ENCODE measurements at places on chromosomes 1 and 21.

- no peak for DNase-seq
Measured at GRCh38 chr1:225945564-225945963, 4.5 kb upstream of the LEFTY2 start.

DNA sequence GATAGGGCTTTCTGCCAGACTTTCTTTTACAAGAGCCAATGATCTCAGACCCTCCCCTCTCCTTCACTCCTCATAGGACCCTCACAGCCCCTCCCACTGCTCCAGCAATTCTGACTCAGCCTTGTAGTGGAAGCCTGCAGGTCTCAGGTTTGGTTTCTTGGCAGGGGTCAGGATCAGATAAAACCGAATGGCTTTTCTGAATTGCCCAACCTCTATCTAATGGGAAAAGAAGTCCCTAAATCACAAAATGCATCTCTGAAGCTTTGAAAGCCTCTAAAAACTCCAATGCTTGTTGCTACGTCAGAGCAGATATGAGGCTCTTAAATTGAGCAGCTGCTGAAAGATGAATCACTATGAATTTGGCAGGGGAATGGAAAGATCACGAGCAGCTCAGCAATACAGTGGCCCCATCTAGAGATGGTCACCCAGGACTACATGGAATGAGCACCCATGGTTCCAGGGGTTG lies 74.5 kb downstream of the NID1 start:
- no peak for DNase-seq

- DNase-seq, result no peak
Measured at GRCh38 chr1:84876353-84876752, 16.7 kb downstream of the LPAR3 start.

DNA sequence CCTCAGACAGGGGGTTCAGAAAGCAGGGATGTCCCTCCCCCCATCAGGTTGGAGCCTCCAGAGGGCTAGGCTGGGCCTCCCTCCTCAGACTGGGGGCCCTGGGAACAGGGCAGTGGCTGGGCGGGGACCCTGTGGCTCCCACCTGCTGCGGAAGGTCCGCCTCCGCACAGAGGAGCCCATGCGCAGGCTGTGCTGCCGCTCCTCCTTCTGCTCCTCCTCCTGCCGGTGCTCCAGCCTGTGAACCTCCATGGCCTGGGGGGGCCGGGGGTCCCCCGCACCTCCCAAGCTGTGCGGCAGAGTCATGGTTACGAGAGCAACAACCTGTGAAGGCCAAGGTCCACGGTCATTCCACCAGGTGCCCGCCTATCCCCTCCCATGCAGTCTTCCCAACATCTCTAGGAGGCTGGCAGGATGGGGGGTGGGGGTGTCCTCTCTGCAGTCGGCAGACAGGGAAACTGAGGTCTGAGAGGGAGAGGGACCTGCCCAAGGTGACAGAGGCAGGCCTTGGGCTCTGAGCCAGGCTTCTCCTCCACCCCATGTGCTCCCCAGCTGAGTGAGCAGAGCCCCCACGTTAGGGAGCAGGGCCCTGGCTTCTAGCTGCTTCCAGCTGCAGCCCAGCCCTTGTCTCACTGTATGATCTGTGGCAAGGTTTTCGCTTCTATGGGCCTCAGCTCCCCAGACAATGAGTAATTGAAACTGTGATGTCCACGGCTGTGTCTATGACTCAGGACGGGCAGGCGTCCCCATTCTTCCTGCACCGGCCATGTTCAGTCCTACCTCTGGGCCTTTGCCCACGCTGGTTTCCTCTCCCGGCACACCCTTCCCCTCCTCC lies 3.4 kb downstream of the MYOM3 start:
- DNase-seq, result no peak

DNA sequence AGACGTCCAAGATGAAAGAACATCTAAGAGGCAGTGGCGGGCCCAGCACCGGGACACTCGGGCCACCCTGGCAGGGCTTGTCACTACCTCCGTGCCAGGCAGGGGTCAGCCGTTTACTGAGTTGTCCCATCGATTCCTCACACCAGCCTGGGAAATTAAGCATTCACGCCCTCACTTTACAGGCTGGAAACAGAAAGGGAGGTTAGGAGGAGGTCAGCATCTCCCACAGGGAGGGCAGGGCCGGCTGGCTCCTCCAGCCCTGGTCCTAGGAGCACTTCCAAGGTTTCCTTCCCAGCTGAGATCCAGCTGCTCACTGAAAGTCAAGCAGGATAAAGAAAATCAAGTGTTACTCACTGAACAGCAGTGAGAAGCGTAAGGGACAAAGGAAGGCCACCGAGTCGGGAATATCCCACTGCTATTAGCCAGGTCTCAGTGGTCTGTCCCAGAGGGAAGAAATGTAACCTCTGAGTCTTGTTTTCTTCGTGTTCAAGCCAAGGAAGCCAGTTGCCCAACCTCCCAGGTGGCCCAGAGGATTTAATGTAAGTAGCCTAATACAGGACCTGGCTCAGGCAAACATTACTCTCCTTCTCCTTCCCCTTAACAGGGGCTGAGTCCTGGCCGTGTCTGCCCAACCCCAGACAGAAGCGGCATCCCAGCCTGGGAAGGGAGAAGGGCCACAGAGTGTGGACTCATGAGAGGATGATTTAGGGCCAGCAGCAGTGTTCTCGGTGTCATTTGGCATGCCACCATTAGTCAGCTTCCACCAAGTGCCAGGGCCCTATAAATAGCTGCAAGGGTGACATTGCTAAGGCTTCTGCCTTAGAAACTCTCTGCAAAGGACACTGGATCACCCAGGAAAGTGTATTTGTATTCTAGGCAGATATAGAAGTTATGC lies 203.1 kb upstream of the GALNT2 start:
- no peak for DNase-seq

DNA sequence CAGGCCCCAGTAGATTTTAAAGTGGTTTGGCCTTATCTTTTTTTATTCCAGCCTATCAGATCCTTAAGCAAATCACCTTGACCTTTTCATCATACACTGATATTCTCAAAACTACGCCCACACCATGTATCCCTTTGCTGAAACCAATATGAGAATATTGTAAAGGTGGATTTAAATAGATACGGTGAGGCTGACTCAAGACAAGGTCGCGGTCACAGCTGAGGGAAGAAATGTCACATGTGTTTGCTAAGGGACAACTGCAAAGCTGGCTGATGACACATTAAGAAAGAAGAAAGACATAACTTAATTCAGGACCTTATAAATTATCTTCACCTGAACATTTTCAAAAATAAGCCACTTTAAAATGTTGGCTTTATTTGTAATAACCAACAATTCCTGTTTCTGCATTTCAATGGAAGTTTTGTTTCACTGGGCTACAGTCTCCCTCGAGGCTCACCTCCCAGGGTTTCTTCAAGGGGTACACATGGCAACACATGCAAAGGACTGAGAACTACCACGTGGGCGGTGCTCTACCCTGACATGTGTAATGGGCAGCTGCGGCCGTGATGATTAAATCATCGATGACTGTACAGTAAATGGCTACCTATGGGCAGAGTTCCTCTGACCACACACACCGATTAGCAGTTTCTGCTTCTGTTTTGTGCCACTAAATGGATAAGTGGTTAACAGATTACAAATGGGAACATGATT lies 189.5 kb downstream of the SIPA1L2 start:
- DNase-seq, result no peak

GRCh38 chr21:39005502-39005787 lies 177.8 kb downstream of the PSMG1 start:
- DNase-seq, result no peak

DNA sequence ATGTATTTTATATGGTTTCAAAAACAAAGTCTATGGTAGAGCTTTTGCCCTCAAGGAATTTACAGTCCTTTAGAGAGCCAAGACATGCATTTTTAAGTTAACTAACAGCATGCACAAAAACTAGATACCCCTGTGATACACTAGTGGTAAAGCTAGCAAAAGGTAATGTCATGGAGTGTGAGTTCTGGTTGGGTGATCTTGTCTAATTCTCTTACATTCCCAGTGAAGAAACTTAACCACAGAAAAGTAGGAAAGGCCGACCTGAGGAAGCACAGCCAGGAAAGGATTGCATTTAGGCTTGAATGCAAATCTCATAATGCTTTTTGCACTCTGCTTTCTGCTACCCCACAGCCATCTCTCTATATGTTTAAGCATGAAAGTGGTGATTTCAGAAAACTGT lies 202.2 kb downstream of the ROR1 start:
- no peak for DNase-seq

DNA sequence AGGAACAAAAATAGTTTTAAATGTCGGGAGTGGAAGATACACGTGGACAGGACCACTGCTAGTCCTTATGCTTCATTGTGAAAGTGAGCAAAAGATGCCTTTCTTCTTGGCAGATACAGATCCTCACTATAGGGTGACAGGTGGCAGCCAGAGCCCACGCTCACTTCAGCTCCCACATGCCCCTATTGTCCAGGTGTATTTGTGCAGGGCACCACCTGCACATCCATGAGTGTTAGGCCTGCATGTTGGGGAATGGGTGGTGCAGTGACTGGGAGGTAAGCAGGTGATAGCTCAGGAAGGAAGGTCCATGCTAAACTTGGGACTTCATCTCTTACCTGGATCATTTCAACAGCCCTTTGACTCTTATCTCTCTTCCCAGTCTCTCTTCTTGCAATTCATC lies 27.4 kb downstream of the SLC5A9 start:
- DNase-seq, result no peak

DNA sequence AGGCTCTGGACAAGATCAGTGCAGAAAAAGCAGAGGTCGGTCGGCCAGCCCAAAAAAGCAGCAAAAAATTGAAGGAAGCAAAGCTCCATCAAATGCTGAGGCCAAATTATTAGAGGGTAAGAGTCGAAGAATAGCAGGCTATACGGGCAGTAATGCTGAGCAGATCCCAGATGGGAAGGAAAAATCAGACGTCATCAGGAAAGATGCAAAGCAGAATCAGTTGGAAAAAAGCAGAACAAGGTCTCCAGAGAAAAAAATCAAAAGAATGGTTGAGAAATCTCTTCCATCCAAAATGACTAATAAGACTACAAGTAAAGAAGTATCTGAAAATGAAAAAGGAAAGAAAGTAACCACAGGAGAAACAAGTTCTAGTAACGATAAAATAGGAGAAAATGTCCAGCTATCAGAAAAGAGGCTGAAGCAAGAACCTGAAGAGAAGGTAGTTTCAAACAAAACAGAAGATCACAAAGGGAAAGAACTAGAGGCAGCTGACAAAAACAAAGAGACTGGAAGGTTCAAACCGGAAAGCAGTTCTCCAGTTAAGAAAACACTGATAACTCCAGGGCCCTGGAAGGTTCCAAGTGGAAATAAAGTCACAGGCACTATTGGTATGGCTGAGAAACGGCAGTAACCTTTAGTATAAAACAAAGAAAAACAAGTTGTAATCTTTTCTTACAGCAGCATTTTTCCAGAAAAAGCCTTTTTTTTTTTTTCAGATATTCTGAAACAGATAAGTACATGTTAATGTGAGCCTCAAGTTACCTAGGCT lies 75.7 kb downstream of the PHTF1 start:
- no peak for DNase-seq

DNA sequence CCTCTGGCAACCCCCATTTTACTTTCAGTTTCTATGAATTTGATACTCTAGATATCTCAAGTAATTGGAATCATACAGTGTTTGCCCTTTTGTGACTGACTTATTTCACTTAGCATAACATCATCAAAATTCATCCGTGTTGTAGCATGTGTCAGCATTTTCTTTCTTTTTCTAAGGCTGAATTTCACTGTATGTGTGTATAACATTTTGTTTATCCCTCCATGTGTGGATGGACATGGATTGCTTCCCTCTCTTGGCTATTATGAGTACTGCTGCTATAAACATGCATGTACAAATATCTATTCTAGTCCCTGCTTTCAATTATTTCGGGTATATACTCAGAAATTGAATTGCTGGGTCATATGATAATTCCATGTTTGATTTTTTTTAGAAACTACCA lies 97.3 kb downstream of the MAP3K21 start:
- DNase-seq, result no peak

Measured in activated CD4-positive, CD25-positive, alpha-beta regulatory T cell (primary cell).